Keratinocyte (primary cell): ENCODE measurements at places on chromosomes 13 and 19.

- no peak for DNase-seq
Measured at GRCh38 chr19:30734669-30735068, 362.5 kb downstream of the ZNF536 start.

DNA sequence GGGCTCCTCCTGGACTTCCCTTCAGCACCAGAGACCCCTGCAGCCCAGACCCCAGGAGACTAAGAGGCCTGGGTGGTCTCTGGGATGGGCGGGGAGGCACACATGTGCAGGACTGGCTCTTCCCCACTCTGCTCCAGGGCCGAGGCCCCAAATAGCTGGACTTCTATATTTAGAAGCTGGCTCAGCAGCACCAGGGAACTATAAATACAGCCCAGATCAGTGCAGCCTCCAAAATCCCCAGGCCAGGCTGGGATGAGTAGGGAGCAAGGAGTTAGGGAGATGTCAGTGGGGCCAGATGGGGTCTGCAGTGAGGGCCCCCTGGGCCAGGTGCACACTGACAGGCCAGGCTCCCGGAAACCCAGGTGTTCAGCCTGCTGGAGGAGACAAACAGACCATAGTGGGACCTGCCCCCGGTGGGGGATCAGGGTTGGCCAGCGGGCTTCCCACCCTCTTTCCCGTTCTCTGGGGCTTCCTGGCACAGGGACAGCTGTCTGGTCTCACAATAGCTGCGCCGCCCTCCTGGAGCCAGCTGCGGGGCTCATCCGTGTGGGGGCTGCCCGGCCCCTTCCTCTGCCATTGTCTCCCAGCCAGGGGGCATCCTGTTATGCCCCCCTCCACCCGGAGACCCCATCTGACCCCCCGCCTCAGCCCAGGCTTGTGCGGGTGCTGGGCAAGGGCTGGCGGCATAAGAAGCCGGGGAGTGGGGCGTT lies 5.5 kb upstream of the ADGRE5 start:
- DNase-seq, result no peak

DNA sequence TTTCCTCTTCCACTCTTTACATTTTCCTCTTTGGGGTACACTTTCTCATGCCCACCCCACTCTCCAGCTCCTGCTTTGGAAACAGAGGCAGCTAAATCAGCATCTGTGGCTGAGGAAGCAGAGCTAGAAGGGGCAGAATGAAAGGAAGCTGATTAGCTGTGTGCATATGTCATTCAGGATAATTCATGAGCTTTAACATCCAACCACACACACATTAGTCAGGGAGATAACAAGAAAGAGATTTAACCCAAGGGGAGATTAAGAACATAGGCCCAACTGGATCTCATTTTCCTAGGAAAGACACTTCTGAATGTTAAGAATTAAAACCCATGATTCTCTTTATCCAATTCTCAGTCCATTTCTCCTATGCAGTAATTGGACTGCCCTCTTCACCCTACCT lies 405.5 kb downstream of the TBC1D4 start:
- no peak for DNase-seq

GRCh38 chr19:50244695-50245094 lies 41.3 kb downstream of the MYH14 start:
- no peak for DNase-seq

- DNase-seq, result no peak
Measured at GRCh38 chr19:23281663-23282276, 31.6 kb upstream of the ZNF724 start.

- peak; percentile 5 for DNase-seq
Measured at GRCh38 chr13:87331178-87331577, 340.0 kb upstream of the SLITRK5 start.

GRCh38 chr13:81686877-81687276 lies 1346.0 kb upstream of the SPRY2 start:
- DNase-seq, result no peak

DNA sequence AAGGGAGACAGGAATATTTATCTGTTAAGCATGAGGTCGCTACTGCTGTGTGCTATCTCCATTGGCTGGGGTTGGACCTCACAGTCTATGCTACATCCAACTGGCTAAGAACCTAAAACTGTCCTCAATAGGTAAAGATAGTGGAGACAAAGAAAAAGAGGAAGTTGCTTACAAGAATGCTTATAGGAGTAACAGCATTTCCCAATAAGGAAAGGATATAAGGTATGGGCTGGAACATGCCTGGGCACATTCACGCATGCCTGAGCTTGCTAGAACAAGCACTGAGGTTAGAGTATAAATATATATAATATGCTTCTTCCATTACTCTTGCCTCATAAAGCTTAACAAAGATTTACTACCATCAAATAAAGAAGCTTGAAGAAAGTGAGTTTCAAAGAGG lies 47.9 kb upstream of the CEACAM21 start:
- DNase-seq, result peak; percentile 23
